NCI-H2081 treated with DMSO at 0.1 percent for 48 hours (cell line): ENCODE measurements at places on chromosomes 16 and 17.

GRCh38 chr17:16491131-16491702 lies 776 bp downstream of the LRRC75A start:
- DNase-seq, result no peak

GRCh38 chr16:75572864-75573542 lies 6.8 kb downstream of the GABARAPL2 start:
- no peak for DNase-seq

GRCh38 chr16:64074706-64075105 lies 1047.2 kb downstream of the CDH11 start:
- DNase-seq, result no peak

DNA sequence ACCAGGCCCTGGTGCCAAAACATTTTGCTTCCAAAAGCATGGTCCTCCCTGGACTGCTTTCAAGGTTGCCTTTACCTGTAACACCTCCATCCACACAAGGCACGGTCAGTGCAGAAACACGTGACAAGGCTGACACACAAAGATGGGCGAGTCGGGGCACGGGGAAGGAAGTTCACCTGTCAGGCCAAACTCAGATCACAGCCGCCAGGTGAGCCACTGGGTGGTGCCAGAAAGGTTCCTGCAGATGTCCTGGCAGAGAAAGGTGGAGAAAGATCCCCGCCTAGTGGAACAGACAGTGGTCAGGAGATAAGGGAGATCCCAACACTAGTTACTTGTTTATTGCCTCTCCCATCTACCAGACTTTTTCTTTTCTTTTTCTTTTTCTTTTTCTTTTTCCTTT lies 155.3 kb downstream of the AIPL1 start:
- no peak for DNase-seq

DNA sequence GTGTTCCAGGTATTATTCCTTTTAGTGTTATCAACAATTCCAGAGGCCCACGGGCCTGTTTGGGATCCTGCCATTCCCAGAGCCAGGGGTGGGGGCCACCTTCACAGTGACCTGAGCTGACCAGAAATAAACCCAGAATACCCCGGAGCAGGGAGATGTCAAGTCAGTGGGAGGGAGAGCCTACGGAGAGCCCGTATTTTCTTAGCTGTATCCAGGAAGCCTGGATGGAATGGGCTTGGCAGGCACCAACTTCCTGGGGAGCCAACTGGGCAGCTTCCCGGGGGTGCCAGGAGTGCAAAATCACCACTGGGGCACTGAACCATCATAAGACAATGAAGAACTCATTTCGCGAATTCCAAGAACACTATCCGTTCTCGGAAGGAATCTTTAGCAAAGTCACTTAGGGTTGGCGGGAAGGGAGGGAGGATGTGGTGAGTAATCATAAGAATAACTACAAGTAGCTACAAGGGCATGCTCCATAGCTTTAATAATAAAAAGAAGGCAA lies 13.2 kb upstream of the MRTFB start:
- no peak for DNase-seq
